ENCODE measurements at places on chromosomes 6 and 20.

DNA sequence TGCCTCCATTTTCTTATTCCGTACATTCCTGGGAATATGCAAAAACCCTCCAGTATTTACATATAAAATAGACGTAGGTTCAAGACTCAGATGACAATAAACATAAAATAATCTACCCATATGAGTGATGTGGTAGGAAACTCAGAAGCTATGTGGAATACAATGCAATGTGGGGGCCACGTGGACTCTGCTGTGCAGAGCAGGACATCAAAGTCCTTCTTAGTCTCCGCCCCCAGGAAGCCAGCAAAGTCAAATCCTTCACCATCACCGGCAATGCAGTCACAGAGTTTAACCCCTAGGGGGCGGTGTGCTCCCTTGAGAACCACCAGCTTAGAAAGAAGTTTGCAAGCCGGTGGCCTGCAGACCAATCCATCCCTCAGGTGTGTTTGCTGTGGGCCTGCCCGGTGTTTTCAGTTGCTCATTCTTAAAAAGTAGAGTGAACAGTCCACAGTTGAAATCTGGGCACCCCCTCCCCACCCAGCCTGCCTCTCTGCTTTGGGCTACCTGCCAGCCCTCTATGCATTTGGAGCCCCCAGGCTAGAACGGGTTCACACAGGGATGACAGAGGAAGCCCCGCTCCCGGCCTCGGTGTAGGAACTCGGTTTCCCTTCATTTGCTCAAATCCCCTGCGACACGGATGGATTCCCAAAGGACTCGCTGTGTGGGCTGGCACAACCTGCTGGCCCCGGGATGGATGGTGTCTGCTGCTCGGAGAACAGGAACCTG lies 59.9 kb downstream of the SULF2 start:
- DNase-seq: peak; percentile 69

DNA sequence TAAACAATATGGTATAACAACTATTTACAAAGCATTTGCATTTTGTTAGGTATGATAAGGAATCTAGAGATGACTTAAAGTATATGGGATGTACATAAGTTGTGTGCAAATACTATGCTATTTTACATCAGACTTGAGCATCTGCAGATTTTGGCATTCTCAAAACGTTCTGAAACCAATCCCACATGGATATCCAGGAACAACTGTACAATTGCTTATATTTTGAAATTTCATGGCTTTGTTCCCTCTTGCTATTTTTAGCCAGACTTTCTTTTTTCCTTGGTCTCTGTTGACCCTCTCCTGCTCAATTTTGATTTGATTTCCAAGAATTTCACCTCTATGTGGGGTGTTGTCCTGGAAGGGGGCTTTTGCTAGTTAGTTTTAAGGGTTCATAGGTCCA lies 32.9 kb upstream of the UST start:
- no peak for DNase-seq

- DNase-seq: no peak
Observed at GRCh38 chr6:55772730-55773129, 102.7 kb downstream of the BMP5 start.

DNA sequence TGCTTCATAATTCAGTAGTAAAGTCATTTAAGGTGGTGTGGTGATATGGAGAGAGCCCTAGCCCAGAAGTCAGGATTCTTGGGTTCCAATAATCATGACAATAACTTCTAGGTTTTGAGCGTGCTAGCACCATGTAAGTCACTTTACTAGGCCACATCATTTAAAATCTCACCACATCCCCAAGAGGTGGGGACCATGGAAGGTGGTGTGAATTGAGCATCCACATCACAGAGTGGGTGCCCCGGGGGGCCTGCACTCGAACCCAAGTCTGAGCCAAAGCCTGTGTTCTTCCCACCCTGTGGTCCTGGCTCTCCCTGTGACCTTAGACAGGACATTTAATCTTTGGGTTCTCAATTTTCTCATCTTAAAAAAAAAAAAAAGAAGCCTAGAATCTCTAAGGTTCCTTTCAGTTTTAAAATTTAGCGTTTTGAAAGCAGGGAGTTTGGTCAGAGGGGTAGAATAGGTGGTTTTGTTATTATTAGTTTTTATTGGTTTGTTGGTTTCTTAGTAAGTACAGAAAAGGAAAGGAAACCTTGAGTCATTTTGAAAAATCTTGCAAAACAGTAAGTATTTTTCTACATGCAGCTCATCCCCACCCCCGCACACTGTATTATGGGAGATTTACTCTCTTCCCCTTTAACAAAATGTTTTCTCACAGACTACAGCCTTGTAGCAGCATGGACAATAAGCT lies 26.4 kb downstream of the ARMC2 start:
- DNase-seq: no peak

GRCh38 chr20:2133318-2134183 lies 31.9 kb downstream of the STK35 start:
- DNase-seq: no peak

DNA sequence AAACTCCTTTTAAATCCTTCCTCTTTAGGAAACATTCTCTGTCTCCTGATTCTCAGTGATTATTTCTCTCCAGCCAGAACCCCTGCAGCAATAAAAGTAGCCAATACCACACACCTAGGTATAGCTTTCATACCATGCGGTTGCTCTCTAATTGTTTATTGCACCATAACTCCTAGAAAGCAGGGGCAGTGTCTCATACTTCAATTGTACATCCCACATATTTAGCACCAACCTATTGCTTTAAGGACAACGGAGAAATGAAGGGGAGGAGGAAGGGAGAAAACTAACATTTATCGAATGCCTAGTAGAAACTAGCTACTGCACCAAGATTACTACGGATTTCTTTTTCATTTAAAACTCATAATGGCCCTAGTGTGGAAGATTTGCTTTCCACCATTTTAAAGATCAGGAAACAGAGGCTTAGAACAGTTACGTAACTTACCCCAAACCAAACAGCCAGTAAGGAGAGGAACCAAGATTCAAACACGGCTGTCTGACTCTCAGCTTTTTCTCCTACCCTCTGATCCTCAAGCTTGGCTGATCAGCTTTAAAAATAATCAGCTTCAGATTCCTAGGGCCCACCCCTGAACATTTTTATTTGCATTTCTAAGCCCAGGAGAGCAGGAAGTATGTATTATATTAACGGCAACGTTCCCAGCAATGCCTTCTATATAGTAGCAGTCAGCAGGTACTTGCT lies 43.4 kb upstream of the ATXN1 start:
- DNase-seq: no peak

- DNase-seq: peak; percentile 27
Observed at GRCh38 chr6:10411131-10411970, 3.5 kb downstream of the TFAP2A start.

- no peak for DNase-seq
Observed at GRCh38 chr6:33721508-33721907, 10.0 kb upstream of the UQCC2 start.

DNA sequence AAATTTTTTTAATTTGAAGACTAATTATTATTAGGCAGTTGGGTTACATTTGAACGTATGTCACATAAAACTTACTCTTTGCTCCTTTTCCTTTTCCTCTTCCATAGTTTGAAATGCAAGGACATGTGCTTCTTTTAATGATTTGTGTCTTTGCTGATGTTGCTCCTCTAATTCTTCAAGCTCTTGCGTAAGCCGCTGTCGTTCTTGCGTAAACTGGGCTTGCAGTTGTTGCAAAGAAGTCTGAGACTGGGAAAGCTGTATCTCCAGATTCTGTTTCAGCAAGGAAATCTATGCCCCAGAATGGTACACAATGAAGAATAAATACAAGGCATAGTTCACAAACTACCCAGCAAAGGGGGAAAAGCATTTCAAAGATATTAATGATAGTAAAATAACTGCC lies 45.1 kb upstream of the MCM9 start:
- peak; percentile 61 for DNase-seq

GRCh38 chr20:7989379-7989778 lies 30.2 kb downstream of the TMX4 start:
- no peak for DNase-seq

DNA sequence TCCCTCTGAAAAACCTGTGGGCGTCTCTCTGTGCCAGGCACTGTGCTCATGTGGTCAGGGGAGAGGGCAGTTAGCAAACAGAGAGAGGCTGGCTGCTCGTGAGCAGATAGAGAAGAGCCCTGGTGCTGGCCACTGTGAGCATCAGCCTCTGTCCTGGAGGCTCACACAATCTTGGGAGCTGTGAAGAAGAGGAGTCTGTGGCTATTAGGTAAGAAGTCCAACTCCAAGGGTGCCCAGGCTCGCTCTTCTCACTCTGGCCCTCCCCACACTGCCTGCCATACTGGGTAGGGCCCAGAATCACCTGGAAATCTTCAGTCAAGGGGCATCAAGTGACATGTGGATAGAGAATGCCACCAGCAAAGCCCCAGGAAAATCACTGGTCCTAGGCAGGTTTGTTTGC lies 14.1 kb downstream of the SCML4 start:
- no peak for DNase-seq

DNA sequence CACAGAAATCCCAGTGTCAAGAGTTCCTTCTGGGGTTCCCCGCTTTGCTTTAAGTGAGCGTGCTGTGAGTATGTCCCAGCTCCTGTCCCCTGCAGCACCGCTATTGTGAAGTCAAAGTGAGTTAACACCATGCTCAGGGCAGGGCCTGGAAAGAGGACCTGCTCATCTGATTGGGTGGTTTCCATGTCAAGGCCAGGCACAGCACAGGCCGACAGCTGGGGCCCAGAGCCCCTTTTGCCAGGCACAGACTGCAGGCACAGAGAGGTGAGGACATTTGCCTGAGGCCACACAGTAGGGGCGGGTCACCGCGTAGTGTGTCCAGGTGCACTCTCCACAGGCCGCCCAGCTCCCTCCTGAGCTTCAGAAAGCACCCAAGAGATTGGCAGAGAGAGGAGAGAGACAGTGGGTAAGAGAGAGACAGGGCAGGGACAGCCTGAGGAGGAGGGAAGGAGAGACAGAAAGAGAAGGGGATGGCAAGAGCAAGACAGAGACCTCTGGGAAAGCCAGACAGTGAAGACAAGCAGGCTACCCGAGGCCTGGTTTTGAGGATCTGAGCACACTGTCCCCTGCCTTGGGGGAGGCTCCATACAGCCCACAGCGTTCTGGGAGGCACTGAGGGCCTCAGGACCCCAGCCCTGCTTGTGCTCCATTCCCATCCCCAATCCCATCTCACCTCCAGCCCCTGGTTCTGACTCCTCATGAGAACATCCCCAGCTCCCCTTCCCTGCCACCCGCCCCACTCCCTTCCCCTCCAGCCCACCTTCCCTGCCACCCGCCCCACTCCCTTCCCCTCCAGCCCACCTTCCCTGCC lies 6.5 kb upstream of the BPIFB1 start:
- no peak for DNase-seq

GRCh38 chr20:63893999-63894357 lies 948 bp upstream of the DNAJC5 start:
- DNase-seq: no peak

DNA sequence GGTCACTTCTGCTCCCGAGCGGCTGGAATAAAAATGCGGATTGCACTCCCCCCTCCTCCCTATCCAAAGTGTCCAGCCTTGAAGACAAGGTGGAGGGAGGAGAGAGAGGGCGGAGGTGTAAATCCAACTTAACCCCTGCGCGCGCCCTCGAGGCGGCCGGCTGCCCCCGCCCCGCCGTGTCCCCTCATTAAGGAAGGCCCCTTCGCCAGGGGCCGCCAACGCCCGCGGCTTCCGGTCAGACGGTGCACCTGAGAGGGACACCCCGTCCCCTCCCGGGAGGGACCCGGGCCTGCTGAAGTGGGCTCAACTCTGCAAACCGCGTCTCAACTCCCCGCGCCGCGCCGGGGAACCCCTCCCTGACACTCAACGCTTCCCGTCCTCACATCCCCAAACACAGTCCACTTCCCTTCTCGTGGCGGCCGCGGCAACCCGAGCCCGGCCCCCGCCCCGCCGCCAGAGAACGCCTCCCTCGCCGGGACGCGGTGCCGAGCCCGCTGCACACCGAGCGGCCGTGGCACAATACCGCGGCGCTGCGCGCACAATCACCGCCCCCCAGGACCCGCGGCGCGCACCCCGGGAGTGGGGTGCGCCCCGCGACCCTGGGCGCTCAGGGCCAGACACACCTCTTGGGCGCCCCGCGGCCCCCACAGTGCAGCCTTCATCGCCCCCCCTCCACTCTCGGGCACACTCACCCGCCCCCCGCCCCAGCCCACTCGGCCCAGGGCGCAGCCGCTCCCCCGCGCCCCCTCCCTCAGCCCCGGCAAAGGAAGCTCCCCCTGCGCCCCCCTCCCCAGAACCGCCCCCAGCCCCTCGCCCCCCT lies 102.5 kb downstream of the NOL4L start:
- peak; percentile 73 for DNase-seq

- DNase-seq: no peak
Observed at GRCh38 chr6:40688214-40688761, 101.1 kb upstream of the LRFN2 start.

GRCh38 chr6:35737413-35738211 lies 780 bp downstream of the ARMC12 start:
- DNase-seq: no peak

DNA sequence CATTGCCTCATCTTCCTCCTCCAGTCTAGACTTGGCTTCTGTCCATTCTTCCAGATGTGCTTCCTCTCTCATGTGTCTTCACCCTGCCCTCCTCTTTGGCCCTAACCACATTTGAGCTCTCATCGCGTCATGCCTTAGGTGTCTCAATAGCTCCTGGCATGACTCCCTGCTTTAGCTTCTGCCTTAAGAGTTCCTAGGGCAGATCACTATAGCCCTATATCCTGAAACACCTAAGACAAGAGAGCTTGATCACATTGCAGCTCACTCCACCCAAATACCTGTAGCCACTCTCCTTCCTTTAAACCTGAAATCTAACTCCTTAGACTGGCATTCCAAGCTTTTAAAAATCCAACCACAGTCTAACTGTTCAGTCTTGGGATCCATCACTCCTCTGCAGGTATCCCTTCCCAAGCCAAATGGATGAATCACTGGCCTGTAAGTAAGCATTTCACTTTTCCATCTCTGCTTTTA lies 69.0 kb upstream of the STXBP5 start:
- no peak for DNase-seq

- DNase-seq: no peak
Observed at GRCh38 chr6:156161471-156161870, 615.7 kb upstream of the ARID1B start.

GRCh38 chr20:34754611-34755010 lies 50.5 kb downstream of the TP53INP2 start:
- no peak for DNase-seq

DNA sequence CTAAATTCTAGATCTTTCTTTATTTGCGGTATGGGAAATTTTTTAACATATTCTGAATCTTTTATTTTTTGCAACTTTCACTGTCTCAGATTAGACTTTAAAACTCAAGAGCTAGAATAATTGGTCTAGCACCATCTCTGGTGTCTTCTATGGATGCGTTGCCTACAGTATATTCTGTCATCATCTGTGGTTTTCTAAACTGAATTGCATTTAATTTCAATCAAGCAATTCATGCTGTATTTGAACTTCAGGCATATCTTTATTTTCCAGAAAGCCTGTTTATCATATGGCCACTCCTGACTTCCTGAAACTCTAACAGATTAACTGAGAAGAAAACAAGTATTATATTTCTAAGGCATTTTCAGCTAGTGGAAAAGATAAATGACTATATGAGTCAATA lies 281.6 kb downstream of the PLCB1 start:
- DNase-seq: no peak

GRCh38 chr6:39961178-39961577 lies 26.9 kb upstream of the MOCS1 start:
- no peak for DNase-seq
